Endothelial cell of umbilical vein (primary cell): ENCODE measurements at places on chromosomes 3 and 15. TPM values are rescaled to one million over a fixed set of nuclear protein-coding genes. Genes with fewer than 3 reads are reported as not detected.
A peak's percentile ranks its signal among the peaks of the same experiment; 100 is the strongest.

Gene WDR72
- not detected in 2 replicates for polyA plus RNA-seq

DNA sequence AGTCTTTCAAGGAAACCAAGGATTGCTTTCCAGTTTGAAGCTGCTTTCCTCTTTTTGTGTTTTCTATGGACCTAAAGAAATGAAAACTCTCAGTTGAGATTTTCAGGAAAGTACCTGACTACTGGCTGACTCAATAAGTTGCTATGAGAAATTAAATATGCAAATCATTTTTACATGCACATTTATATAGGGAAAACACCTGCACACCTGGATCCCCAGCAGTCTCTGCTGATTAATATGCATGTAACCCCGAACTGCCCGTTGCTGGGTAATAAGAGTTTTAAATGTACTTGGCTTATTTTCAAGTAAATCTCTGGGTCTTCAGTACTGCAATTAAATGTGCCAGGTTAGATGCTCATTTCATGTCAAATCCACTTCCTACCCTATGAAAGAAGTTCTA, 77.2 kb downstream of the KBTBD8 start:
- DNase-seq = no peak

Gene MOBP
- polyA plus RNA-seq = 1.6 and 2.3 TPM in 2 replicates

- no peak for DNase-seq
Observed at GRCh38 chr3:118213892-118214291, 820.8 kb downstream of the IGSF11 start.

Gene ARF4
- 221 and 239 TPM in 2 replicates for polyA plus RNA-seq

Gene SNX33
- 7.9 and 9.7 TPM in 2 replicates for polyA plus RNA-seq

Gene RLBP1
- not detected in 2 replicates for polyA plus RNA-seq

GRCh38 chr3:171615686-171616085, 155.5 kb upstream of the TNIK start:
- DNase-seq = no peak

- peak; percentile 91 for DNase-seq
Observed at GRCh38 chr3:177894081-177894728, 642.0 kb upstream of the KCNMB2 start.

Gene MCF2L2
- polyA plus RNA-seq = 0.15 and 0.41 TPM in 2 replicates

- no peak for DNase-seq
Observed at GRCh38 chr3:120170223-120170622, 76.0 kb upstream of the GSK3B start.

DNA sequence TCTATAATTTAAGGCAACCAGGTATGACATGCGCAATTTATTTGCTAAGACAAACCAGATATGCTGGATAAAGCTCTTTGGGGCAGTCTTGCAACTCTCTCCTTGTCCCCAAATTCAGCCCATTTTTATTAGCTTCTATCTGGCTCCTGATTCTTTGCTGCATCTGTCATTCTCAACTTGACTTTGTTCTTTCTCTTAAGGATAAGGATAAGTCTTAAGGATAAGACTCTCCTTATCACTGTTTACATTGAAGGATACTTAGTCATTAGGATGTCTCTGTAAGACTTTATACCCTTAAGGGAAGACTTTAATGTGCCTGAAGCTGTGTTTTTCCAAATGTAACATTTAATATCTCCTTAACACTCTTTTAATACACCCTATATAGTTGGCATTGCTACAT, 49.2 kb downstream of the ALCAM start:
- no peak for DNase-seq

- no peak for DNase-seq
Observed at GRCh38 chr3:116914004-116914403, 204.4 kb downstream of the TUSC7 start.

DNA sequence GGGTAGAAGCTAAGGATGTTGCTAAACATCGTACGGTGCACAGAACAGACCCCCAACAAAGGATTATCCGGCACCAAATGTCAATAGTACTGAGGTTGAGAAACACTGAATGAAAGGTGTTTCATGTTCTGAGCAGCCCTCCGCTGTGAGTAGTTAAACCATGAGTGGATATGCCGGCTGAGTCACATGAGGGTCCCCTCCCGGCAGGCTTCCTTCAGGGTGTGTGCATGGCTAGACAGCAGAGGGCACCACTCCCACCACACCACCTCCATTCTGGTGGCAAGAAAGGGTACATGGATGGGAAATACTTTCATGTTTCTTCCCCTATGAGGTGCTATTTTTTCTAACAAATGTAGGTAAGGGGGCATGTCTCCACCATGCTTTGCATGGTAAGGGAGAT, 128.3 kb upstream of the SEMA6D start:
- DNase-seq = no peak

Gene MIX23
- 3.7 and 4.5 TPM in 2 replicates for polyA plus RNA-seq

- no peak for DNase-seq
Observed at GRCh38 chr3:53956586-53956985, 64.9 kb upstream of the SELENOK start.

- no peak for DNase-seq
Observed at GRCh38 chr15:26928051-26928450, 42.9 kb upstream of the GABRG3 start.

- DNase-seq = peak; percentile 9
Observed at GRCh38 chr3:77348244-77348855, 308.5 kb downstream of the ROBO2 start.

- DNase-seq = no peak
Observed at GRCh38 chr15:95998935-95999334, 331.6 kb upstream of the NR2F2 start.

Gene OIP5
- polyA plus RNA-seq = 11.8 and 11.9 TPM in 2 replicates

Gene SLC6A1
- polyA plus RNA-seq = not detected in 2 replicates

- DNase-seq = no peak
Observed at GRCh38 chr3:28947061-28947460, 333.8 kb upstream of the RBMS3 start.

Gene LINGO1
- 0.15 and 0.30 TPM in 2 replicates for polyA plus RNA-seq

Gene TMCC1
- polyA plus RNA-seq = 13.9 and 17.4 TPM in 2 replicates

Gene MNS1
- 0.11 and 0.25 TPM in 2 replicates for polyA plus RNA-seq

GRCh38 chr3:23325466-23326065, 122.4 kb downstream of the UBE2E2 start:
- DNase-seq = peak; percentile 23

GRCh38 chr3:132256989-132257388, 60.2 kb upstream of the ACP3 start:
- DNase-seq = peak; percentile 44

Gene PLA2G4D
- polyA plus RNA-seq = not detected in 2 replicates

Gene LACTB
- polyA plus RNA-seq = 10.1 and 14.0 TPM in 2 replicates

- no peak for DNase-seq
Observed at GRCh38 chr3:27673701-27674100, 48.4 kb downstream of the EOMES start.
